ENCODE measurements at places on chromosomes 2 and 18.

- no peak for DNase-seq
These were observed 80.2 kb downstream of the EFEMP1 start for GRCh38 chr2:55843096-55843993.

DNA sequence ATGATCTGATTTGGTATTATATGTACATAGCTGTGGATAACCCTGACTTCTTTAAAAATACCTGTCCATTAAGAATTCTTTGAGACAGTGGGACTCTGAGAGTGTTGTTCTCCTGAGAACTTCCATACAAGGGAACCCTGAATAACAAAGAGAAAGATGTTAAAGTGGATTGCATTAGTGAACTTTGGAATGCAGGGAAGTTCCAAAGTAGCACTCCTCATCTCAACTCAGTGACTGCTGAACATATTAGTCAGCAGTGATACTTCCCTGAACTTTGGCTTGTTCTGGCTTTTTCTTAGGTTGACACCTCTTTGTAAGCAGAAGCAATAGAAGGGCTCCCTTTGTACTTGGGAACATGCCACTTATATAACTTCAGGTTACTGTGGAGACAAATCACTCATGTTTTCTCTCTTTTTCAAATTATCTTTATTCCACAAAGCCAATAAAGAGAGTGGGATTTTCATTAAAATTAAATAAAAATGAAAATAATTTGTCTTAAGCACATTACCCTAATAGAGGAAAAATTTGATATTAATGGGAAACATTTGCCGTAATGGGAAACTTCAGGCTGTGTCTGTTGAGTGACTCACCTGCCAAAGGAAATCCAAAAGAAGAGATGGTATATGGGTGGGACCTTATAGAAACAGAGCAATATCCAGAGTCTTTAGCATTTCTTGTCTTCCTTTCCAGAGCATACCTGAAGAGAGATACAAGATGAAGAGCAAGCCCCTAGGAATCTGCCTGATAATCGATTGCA lies 33.3 kb downstream of the CFLAR start:
- no peak for DNase-seq

DNA sequence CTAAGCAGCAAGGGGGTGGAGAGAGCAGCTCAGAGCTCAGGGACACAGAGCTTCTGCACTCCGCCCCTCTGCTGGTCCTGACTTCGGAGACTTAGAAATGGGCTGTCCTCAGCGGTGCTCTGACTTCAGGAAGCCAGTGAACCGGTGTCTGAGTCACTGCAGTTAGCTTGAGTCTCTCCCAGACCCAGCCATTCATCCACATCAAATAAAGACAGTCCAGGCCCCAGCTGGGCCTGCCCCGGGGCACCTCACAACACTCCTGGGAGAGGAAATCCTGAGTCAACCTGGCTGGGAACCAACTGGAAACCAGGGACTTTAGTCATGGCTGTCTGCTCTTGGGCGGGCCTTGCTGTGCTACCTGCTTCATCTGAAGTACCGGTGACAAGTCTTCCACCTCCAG lies 5.4 kb upstream of the ITGB6 start:
- no peak for DNase-seq

- no peak for DNase-seq
These were observed 143.6 kb downstream of the ALPK2 start for GRCh38 chr18:58484989-58485981.

DNA sequence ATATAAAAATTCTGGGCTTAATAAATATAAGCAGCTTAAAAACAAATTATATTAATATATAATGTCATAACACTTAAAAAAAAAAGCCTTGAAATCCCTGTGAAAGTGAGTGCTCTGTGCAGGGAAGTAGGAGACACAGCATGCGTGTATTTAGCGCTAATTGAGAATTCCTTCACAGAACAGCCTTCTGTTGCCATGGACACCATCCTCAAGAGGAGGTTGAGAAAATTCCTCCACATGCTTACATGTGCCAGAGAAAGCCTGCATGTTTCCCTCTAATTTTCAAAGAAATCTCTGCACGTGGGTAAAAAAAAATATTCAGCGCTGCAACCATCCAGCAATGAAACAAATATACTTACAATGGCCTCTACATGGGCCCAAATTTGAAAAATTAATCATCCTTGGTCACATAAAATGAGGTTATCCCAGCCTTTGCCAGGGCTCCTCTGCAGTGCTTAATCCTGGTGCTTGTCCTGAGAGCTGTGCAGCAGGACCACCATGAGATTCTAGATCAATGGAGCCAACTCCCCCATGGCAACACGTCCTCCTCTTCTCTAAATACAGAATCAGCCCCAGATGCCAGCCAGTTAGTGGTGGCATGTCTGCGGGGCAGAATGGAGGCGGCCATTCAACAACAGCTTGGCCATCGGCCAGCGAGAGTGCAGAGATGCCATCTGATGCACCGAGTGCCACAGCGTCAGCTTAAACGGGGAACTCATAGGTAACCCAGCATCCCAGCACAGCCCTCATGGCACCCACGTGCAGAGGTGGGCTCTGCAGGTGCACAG lies 228.0 kb downstream of the MYT1L start:
- DNase-seq: no peak

DNA sequence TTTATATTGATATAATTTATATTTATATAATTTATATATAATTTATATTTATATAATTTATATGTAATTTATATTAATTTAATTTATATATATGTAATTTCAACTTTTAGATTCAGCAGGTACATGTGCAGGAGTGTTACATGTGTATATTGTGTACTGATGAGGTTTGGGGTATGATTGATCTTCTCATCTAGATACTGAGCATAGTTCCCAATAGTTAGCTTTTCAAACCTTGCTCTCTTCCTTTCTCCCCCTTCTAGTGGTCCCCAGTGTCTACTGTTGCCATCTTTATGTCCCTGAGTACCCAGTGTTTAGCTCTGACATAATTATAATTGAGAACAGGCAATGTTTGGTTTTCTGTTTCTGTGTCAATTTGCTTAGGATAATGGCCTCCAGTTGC lies 1335.3 kb upstream of the CDH2 start:
- no peak for DNase-seq

- no peak for DNase-seq
These were observed 35.7 kb downstream of the LYPD6 start for GRCh38 chr2:149365931-149366583.

GRCh38 chr18:57057890-57058289 lies 89.0 kb upstream of the BOD1L2 start:
- no peak for DNase-seq

- no peak for DNase-seq
These were observed 321.4 kb downstream of the AFF3 start for GRCh38 chr2:99821039-99821438.

DNA sequence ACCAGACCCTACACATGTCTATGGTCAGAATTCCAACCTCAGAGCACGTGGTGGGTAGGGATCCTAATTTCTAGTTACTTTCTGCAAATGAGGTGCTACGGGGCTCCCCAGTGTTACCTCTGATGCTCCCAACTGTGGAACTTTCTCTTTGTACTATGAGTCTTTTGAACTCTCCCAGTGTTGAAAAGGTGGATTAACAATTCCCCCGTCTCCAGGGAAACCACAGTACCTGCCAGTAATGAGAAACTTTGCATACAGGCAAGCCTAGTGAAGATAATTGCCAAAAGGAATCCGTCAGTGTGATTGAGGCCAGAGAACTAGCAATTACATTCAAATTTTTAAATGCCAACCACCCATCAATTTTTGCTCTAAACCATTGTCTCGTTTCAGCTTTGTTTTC lies 129.0 kb upstream of the FOSL2 start:
- DNase-seq: no peak

GRCh38 chr2:175195012-175195411 lies 13.5 kb upstream of the ATP5MC3 start:
- no peak for DNase-seq

GRCh38 chr2:68734688-68735525 lies at the start of gene ARHGAP25:
Gene ARHGAP25 (plus strand): TSS chr2:68734811. CDS start chr2:68735200, 389 bp downstream.
- DNase-seq: peak; percentile 67

DNA sequence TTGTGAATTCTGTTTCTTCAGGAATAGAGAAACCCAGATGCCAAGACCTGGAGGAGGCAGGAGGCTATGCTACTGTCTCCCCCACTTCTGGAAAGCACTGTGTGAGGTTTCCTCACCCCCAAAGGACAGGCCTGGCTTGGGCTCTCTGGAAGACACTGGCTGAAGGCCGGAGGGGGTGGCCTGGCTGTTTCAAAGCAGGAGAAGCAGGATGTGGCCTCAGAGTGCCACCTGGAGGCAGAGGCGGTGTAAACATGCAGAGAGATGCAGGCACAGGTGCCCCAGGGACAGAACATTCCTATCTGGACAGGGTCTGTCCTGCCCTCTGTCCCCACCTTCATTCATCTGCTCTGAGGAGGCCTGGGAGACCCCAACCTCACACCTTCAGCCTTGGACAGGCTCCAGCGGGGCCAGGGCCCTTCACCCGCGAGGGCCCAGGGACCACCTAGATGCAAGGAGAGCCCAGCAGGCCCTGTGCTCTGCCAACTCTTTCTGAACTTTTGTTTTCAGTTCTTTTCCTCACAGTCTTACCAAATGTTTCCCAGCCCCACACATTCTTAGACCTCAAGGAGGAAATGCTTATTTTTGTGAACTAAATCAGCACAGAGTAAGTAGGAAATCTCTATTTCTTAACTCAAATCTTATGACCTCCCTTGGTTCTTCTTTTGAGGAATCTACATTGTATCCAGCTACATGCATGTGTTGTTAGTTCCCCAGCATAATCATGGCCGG lies 79.2 kb downstream of the LONRF2 start:
- DNase-seq: no peak

DNA sequence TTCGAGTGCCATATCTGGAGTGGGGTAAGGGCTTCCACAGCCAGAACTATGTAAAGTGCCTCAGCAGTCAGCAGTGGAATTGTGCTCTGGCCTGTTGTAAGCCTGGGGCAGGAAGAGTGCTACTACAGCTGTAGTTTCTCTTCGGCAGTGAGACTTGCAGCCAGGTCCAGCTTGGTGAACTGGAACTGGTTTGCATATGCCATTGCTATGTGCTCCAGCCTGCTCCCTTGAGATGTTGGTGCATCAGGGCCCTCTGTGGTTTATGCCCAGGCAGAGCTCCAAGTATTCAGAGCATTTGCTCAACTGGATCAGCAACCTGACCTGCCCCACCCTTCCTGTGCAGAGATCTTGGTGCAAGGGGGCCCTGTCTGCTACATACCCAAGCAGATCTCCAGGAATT lies 47.8 kb downstream of the ZNF804A start:
- DNase-seq: no peak

DNA sequence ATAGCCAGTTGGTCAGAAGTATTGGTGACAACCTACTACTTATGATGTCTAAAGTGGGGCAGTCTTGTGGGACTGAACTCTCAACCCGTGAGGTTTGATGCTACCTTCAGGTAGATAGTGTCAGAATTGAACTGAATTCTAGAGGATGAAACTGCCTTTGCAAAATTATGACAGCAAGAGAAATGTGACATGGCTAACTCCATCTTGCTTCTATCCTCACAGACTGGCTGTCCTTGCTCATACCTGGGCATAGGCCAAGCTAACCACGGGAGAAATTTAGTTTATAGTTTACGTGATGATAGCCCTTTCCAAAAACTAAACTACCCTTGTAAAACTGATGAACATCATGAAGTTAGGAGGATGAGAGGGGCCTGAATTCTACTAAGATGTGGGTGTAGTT lies 24.9 kb upstream of the TGIF1 start:
- no peak for DNase-seq

DNA sequence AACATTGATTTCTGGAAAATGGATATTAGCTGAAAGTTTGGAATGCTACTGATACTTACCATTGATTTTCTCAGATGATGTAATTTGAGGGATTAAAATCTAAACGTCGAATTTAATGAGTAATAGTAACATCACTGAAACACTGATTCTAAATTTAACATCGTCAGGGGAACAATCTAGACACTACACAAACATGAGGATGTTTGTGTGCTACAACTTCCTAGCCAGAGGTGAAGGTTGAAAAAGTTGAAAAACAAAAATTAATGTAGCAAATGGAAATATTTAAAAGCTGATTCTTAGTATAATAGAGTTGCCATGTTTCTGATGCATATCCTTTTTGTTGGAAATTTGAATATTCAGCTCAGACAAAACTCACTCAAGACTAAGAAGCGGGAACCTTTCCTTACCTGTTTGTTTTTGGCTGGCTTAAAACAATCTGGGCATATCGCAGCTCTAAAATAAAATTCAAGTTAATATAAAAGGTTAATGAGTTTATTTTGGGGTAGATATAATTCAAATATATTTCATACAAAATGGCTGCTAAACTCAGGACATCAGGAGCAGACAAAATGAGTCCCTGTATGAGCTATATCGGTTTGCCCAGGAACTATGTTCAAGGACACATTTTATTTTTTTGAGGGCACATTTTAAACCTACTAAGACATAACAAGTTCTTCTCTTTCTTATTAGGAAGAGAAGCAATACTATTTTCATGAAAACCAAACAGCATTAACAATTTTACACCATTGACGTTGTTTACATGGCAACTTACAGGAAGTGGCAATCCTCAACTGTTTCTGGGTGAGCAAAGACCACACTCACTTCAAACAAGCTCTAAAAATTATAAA lies 52.6 kb upstream of the PEX13 start:
- peak; percentile 52 for DNase-seq

- no peak for DNase-seq
These were observed 591.6 kb downstream of the DSC3 start for GRCh38 chr18:30450927-30451326.

DNA sequence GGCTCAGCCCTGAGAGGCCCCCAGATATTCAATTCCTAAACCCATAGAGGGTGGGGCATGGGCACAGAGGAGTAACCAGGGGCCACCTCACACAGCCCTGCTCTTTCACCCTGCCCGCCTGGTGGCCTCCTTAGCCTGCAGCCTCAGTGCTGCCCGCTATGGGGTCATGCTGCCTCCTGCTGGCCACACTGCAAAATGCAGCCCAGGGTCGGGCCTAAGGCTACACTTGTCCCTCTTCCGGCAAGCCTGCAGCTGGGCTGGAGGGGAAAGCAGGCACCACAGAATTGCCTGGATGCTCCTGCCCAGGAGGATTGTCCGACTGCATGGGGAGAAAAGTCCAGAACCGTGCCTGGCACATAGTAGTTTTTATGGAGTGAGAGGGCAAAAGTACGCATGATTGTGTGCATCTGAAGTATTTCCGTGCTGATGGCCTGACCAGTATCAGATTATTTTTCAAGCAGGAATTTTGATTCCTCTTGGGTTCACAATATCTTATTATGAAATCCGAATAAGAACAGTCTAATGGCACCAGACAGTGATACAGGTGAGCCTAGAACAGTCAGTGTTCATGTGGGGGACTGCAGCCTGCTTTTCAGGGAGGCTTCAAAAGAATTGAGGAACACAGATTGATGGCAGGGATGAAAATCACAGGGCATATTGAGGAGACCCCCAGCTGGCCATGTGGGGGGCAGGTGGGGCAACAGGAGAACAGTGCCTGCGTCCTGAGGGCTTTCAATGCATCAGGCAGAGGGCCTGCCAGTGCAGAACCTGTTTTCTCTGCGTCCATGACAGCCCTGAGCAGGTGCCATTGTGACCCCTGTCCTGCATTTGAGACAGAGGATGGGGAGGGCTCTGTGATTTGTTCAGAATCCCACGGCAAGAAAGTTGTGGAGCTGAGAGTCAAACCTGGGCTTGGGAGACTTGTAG lies 51.2 kb upstream of the ALPP start:
- DNase-seq: peak; percentile 73

- no peak for DNase-seq
These were observed 29.3 kb upstream of the SOS1 start for GRCh38 chr2:39150102-39150562.

- DNase-seq: peak; percentile 42
These were observed 6.3 kb downstream of the SNORC start for GRCh38 chr2:232876161-232876977.

- no peak for DNase-seq
These were observed 3.4 kb downstream of the NGEF start for GRCh38 chr2:233009661-233010060.

GRCh38 chr18:4181882-4182568 lies 273.1 kb downstream of the DLGAP1 start:
- DNase-seq: no peak

GRCh38 chr18:44771956-44772917 lies 91.5 kb downstream of the SETBP1 start:
- no peak for DNase-seq

Measured in CD8-positive, alpha-beta memory T cell (primary cell).